ENCODE measurements at places on chromosomes 5 and 9.

- no peak for ATAC-seq
Observed at GRCh38 chr5:11854936-11855335, 49.3 kb downstream of the CTNND2 start.

DNA sequence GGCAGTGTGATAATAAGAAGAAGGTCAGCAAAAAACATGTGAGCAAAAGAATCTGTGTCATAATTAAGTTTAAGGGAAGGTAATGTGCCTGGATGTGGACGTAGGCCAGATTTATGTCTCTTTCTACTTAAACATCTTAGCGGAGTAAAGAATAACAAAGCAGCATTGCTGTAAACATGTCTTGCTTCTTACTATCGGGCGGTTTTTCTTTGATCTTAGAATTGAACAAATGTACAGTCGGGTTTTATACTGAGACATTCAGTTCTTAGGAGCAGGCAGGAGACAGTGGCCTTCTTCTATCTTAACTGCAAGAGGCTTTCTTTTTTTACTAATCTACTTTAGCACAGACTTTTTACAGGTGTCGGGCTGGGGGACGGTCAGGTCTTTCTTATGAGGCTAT, 40.4 kb upstream of the FLT4 start:
- no peak for ATAC-seq

GRCh38 chr5:175689147-175689991, 31.5 kb downstream of the HRH2 start:
- no peak for ATAC-seq

GRCh38 chr5:27963050-27963783, 924.8 kb upstream of the CDH9 start:
- ATAC-seq = no peak

GRCh38 chr5:73497497-73498056, 665 bp upstream of the BTF3 start:
- ATAC-seq = no peak

DNA sequence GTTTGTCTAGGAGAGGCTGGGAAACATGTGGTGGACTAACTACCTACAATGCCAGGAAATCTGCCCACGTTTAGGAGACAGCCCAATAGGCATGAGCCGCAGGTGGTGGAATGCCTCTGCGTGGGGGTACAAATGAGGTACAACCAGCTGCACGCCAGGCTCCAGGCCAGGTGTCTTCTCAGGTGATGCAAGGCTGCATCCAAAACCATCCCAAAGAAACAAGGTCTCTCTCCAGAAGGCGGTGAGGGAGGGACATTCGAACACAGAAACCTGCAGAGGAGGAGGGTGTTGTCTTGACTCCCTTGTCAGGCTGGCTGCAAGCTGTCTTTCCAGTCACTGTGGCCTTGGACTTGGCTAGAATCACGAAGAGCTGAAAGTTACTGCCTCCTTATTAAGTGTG, 11.6 kb downstream of the ANKH start:
- no peak for ATAC-seq

- no peak for ATAC-seq
Observed at GRCh38 chr5:175751369-175751768, 93.5 kb downstream of the HRH2 start.

GRCh38 chr5:127840198-127840524, 137.0 kb downstream of the CCDC192 start:
- no peak for ATAC-seq

DNA sequence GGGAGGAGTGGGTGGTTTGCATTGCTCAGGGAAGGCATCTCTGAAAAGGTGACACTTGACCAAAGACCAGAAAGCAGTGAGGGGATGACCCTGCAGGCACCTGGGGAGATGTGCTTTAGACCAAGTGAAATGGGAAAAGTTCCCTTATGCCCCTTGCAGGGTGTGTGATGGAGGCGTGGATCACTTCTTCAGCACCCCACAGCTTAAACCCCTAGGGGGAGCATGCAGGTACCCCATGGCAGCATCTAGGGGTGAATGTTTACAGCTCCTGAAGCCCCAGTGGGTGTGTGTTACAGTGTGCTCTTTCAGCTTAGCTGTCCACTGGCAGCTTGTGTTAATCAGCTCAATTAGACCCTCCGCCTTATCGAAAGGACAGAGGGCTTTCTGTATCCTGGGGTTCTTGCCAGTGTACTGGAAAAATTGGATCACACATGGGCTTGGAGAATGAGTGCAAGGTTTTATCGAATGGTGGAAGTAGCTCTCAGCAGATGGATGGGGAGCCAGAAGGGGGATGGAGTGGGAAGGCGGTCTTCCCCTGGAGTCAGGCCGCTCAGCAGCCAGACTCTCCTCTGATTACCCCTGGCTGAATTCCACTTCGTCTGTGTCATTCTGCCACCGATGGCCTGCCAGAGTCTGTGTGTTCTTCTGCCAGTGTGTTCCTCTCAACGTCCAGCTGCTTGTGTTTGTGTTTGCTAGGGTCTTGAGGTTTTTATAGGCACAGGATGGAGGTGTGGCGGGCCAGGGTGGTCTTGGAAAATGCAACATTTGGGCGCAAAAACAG, 6.3 kb downstream of the BHMT2 start:
- no peak for ATAC-seq
